Activated CD4-positive, alpha-beta memory T cell treated with anti-CD3 and anti-CD28 coated beads for 36 hours (primary cell): ENCODE measurements at places on chromosomes 4 and X. TPM values are rescaled to one million over a fixed set of nuclear protein-coding genes. Genes with fewer than 3 reads are reported as not detected.

The KIAA1210 gene
- total RNA-seq, result not detected

The JCHAIN gene
- total RNA-seq, result not detected

The HELT gene
- not detected for total RNA-seq

The F9 gene
- not detected for total RNA-seq

The DUX4 gene
- not detected for total RNA-seq

The EDA2R gene
- total RNA-seq, result 1.1 TPM

The CHRDL1 gene
- not detected for total RNA-seq

- H3K4me1 ChIP-seq, result peaks cover 25% of the 10 kb centered on the region
- H3K4me3 ChIP-seq, result no peak overlapping the region
- H3K36me3 ChIP-seq, result no peaks in the 10 kb centered on the region
- no peak for DNase-seq
- no peaks in the 10 kb centered on the region for H3K27me3 ChIP-seq
These were observed 5.8 kb upstream of the SRD5A3 start for GRCh38 chr4:55340266-55340665.

GRCh38 chrX:119218198-119218597, 17.9 kb upstream of the PGRMC1 start:
- H3K4me3 ChIP-seq, result no peak overlapping the region
- H3K27ac ChIP-seq, result no peak overlapping the region
- H3K4me1 ChIP-seq, result no peaks in the 10 kb centered on the region
- H3K36me3 ChIP-seq, result no peaks in the 10 kb centered on the region

GRCh38 chrX:10143071-10143983, 13.4 kb upstream of the CLCN4 start:
- no peak for DNase-seq
- no peaks in the 10 kb centered on the region for H3K27me3 ChIP-seq
- no peak overlapping the region for H3K27ac ChIP-seq
- H3K4me3 ChIP-seq, result no peak overlapping the region
- peaks cover 4% of the 10 kb centered on the region for H3K36me3 ChIP-seq
- H3K4me1 ChIP-seq, result no peaks in the 10 kb centered on the region

GRCh38 chr4:59983852-59984251, 1216.3 kb upstream of the ADGRL3 start:
- H3K27me3 ChIP-seq, result no peaks in the 10 kb centered on the region
- DNase-seq, result no peak
- no peaks in the 10 kb centered on the region for H3K4me1 ChIP-seq
- H3K4me3 ChIP-seq, result no peak overlapping the region

- H3K27ac ChIP-seq, result no peak overlapping the region
- no peaks in the 10 kb centered on the region for H3K27me3 ChIP-seq
- no peaks in the 10 kb centered on the region for H3K4me1 ChIP-seq
- H3K36me3 ChIP-seq, result no peaks in the 10 kb centered on the region
- no peak for DNase-seq
These were observed 91.4 kb downstream of the STK32B start for GRCh38 chr4:5142726-5143125.

DNA sequence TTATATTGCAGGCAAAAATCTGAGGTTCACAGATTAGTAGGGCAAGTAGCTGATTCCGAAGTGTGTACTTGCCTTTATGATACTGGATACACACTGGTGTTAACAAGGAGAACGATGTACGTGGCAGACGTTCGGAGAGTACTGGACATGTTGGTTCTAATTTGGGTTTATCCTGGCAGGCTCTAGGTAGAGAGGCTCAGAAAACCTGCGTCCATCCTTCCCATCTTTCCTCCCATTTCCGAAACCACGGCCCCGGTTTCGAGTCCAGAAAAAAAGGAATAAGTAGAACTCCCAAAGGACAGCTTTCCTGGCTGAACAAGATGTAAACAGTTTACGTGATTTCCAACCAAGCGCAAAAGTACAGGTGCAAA, 351 bp upstream of the SLC30A9 start:
- no peaks in the 10 kb centered on the region for H3K27me3 ChIP-seq
- H3K27ac ChIP-seq, result peak overlapping the region; percentile 89
- H3K36me3 ChIP-seq, result peaks cover 4% of the 10 kb centered on the region
- DNase-seq, result no peak
- peak overlapping the region; percentile 98 for H3K4me3 ChIP-seq

DNA sequence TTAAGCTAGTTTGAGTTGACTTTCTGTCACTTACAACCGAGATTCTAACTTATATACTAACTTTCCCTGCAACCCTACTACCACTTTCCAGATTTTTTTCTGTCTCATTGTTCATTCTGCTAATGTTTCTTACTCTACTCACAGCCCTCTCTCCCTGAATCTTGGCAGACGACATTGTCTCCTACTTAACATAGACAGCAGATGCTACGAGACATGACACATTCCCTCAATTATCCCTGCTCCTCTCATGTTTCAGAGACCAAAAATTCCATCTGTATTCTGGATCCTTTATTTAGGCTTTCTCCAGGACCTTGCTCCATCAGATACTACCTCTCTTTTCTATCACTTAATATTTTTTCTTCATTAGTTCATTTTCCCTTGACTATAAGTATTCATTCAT, 379.1 kb upstream of the TEX13C start:
- no peaks in the 10 kb centered on the region for H3K4me1 ChIP-seq
- no peaks in the 10 kb centered on the region for H3K36me3 ChIP-seq
- H3K4me3 ChIP-seq, result no peak overlapping the region
- DNase-seq, result no peak
- H3K27ac ChIP-seq, result no peak overlapping the region

- no peak overlapping the region for H3K4me3 ChIP-seq
- H3K36me3 ChIP-seq, result no peaks in the 10 kb centered on the region
- H3K27ac ChIP-seq, result no peak overlapping the region
- H3K27me3 ChIP-seq, result no peaks in the 10 kb centered on the region
- DNase-seq, result no peak
- no peaks in the 10 kb centered on the region for H3K4me1 ChIP-seq
These were observed 68.1 kb upstream of the NAP1L5 start for GRCh38 chr4:88765729-88766128.

DNA sequence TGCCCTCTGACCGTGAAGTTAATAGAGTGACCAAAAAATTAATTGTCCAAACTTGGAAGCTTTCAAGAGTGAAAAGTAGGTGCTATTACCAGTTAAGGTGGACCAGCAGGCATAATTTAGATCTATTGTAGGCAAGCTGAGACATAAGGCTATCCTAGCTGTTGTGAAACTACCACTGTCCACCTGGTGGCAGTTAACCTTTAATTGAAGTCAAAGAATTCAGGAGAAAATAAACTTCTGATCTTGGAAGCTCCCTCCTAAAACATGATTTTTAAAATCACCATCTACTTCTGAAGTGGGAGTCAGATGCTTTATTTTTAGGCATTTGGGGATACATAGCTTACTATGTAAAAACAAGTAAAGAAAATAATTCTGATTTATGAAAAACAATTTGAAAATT, 636.3 kb upstream of the HTR2C start:
- no peaks in the 10 kb centered on the region for H3K36me3 ChIP-seq
- H3K27ac ChIP-seq, result no peak overlapping the region
- H3K4me3 ChIP-seq, result no peak overlapping the region
- DNase-seq, result no peak
- no peaks in the 10 kb centered on the region for H3K27me3 ChIP-seq

GRCh38 chr4:6594826-6595355, 19.9 kb downstream of the MAN2B2 start:
- no peak overlapping the region for H3K27ac ChIP-seq
- no peak overlapping the region for H3K4me3 ChIP-seq
- H3K4me1 ChIP-seq, result no peaks in the 10 kb centered on the region
- H3K27me3 ChIP-seq, result no peaks in the 10 kb centered on the region
- H3K36me3 ChIP-seq, result peaks cover 6% of the 10 kb centered on the region
- DNase-seq, result no peak

DNA sequence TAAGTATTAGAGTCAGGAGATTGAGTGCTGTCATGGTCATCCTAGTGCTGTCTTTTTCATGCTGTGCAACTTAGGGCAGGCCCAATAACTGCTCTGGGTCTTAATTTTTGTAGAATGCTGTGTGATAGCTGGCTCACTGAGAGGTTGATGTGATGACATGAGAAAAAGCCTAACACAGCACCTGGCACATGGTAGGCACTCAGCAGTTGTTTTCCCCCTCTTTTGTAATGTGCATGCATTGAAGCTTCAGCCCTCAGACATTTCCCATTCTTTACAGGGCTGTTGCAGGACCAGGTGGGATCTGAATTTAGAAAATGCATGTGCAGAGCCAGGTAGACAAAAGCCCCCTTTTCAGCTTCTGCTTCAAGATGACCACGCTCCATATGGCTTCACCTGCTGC, 44.1 kb upstream of the SOX3 start:
- H3K4me1 ChIP-seq, result no peaks in the 10 kb centered on the region
- no peaks in the 10 kb centered on the region for H3K36me3 ChIP-seq
- DNase-seq, result no peak
- H3K4me3 ChIP-seq, result no peak overlapping the region

DNA sequence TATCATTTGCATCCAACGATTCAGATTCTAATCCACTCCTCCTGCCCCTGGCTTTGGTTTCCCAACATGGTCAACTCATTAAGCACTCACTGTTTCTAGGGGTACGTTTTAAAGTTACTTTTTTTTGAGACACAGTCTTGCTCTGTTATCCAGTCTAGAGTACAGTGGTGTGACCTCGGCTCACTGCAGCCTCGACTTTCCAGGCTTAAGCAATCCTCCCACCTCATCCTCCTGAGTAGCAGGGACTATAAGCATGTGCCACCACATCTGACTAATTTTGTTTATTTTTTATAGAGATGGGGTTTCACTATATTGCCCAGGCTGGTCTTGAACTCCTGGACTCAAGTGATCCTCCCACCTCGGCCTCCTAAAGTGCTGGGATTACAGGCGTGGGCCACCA, 48.9 kb downstream of the TMEM156 start:
- peak overlapping the region; percentile 59 for H3K4me3 ChIP-seq
- peaks cover 81% of the 10 kb centered on the region for H3K4me1 ChIP-seq
- peak overlapping the region; percentile 93 for H3K27ac ChIP-seq

DNA sequence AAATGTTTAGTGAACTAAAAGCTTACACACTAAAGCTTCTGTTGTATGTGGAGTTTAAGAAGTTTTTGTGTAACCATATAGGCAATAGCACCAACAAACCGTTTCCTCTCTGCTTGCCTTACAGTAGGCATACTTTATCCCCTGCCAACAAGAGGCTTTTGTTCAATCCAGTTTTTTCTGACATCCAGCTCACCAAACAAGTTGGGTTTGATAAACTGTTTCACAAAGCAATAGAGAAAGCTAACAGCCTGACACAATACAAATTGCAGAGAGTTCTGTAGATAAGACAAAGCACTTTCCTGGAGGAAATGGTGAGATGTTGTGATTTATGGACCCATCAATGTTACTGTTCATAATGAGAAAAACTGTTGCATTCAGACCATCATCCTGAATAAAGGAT, 53.8 kb downstream of the PACRGL start:
- no peak overlapping the region for H3K4me3 ChIP-seq
- H3K36me3 ChIP-seq, result peaks cover 8% of the 10 kb centered on the region
- no peaks in the 10 kb centered on the region for H3K4me1 ChIP-seq
- no peak for DNase-seq
- no peaks in the 10 kb centered on the region for H3K27me3 ChIP-seq
- H3K27ac ChIP-seq, result no peak overlapping the region

- H3K4me3 ChIP-seq, result no peak overlapping the region
- no peaks in the 10 kb centered on the region for H3K4me1 ChIP-seq
- DNase-seq, result no peak
- no peaks in the 10 kb centered on the region for H3K36me3 ChIP-seq
- no peaks in the 10 kb centered on the region for H3K27me3 ChIP-seq
These were observed 392.4 kb upstream of the ATOH1 start for GRCh38 chr4:93436000-93436626.

DNA sequence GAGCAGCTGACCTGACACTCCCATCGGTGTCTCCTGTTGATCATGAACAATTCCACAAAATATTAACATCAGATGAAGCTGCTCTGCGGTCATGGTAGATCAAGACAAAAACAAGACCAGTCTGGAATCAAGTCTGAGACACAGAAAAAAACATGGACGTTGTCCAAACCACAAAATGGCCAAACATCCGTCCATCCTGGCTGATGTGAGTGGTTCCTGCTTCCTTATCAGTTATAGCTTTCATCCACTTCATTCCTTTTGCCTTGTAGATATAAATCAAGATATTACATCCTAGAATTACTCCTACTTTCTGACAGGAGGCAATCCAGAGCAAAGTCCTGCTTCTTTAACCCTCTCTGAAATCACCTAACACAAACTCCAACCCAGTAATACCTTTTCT, 28.8 kb upstream of the PCSK1N start:
- H3K4me1 ChIP-seq, result no peaks in the 10 kb centered on the region
- no peak overlapping the region for H3K4me3 ChIP-seq
- peaks cover 1% of the 10 kb centered on the region for H3K27me3 ChIP-seq

GRCh38 chr4:17448689-17449088, 63.2 kb downstream of the QDPR start:
- H3K27ac ChIP-seq, result no peak overlapping the region
- DNase-seq, result no peak
- H3K36me3 ChIP-seq, result no peaks in the 10 kb centered on the region
- H3K4me1 ChIP-seq, result no peaks in the 10 kb centered on the region
- no peak overlapping the region for H3K4me3 ChIP-seq

DNA sequence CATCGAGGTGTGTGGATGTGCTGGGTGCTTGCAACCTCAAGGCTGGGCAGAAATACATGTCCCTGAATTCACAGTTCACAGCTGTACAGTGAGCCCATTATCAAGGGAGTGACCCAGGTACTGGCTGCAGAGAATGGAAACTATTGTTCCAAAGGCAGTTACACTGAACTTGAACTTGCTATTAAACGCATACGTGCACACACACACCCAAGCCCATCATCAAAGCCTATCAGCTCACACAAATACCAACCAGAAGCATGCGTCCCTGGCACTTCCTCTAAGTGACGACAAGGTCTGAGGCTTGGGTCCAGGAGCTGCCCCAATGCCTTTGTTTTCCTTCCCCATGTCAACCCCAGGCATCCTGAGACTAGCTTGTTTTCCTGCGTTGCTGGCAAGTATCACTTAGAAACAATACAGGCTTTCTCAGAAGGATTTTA, 88.6 kb downstream of the IRF2 start:
- no peaks in the 10 kb centered on the region for H3K27me3 ChIP-seq
- peaks cover 39% of the 10 kb centered on the region for H3K36me3 ChIP-seq
- no peak overlapping the region for H3K4me3 ChIP-seq
- H3K27ac ChIP-seq, result no peak overlapping the region

DNA sequence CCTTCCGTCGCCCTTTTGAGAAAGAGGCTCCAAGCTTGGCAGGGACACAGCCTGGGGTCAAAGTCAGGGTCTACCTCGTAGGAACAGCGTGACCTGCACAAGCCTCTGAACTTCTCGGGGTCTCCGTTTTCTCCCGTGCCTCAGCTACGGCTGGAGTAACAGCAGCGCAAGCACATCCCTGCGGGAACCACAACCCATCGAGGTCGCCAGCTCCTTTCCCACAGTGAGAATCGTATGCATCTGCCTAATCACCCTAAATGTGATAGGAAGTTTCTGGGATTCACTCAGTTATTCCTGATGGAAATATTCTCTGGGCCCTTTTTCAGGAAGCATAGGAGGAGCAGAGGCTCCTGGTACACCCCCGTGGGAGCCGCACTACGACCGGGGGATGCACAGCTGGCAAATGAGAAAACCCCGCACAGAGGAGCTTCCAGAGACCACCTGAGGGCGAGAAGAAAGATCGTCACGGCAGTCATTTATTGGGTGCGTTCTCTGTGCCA, 24.7 kb downstream of the PPP2R2C start:
- H3K27ac ChIP-seq, result no peak overlapping the region
- no peaks in the 10 kb centered on the region for H3K36me3 ChIP-seq
- H3K4me3 ChIP-seq, result no peak overlapping the region
- H3K27me3 ChIP-seq, result peaks cover 6% of the 10 kb centered on the region
